ENCODE measurements at places on chromosomes 12 and 14.

DNA sequence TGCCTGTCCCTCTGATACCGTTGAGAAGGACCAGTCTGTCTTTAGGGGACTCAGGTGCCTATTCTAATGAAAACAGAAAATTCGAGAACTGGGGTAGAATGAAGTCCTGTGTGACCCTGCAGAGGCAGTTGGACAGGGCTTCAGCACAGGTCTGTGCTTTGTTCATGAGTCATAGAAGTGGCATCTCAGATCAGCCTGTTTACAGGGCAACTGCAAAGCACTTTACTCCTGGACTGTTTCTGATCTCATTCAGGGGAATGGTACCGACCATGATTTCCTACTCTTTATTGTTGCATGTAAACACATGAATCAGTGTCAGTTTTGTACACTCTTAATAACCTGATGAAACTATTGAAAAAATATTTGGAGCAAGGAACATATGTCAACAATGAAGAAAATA, 1517.0 kb downstream of the AACS start:
- DNase-seq: no peak

DNA sequence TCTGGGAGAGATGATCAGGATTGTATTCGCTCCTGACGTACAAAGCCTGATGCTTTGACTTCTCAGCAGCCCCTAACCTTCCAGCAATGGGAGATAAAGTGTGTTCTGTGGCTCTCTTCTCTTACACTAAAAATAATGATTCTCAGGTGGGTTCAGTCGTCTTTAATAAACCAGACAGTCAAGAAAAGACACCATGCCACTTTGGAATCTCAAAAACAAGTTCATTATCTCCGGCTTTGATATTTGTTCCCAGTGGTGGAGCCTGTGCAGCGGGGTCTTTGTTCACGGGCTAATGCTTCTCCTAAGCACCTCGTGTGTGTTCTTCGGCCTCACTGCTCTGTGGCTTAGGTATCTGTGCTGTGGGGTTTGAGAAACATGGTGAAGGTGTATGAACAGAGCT, 1.6 kb downstream of the ACVR1B start:
- no peak for DNase-seq

DNA sequence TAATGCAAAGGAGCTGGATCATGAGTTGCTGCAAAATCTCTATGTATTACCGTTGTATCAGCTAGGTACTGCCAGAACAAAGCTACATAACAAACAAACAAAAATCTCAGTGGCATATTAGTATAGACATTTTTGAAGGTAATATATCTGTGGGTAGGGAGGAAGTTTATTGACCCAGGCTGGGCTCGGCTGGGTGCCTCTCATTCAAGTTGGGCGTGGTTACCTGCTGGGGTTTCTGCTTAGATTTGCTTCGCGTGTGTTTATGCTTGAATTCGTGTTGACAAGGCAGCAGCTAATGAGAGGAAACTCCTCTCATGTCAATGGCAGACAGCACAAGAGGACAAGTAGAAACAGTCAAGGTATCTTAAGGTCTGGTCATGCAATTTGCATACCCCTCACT, 520.7 kb downstream of the SOX5 start:
- DNase-seq: no peak

DNA sequence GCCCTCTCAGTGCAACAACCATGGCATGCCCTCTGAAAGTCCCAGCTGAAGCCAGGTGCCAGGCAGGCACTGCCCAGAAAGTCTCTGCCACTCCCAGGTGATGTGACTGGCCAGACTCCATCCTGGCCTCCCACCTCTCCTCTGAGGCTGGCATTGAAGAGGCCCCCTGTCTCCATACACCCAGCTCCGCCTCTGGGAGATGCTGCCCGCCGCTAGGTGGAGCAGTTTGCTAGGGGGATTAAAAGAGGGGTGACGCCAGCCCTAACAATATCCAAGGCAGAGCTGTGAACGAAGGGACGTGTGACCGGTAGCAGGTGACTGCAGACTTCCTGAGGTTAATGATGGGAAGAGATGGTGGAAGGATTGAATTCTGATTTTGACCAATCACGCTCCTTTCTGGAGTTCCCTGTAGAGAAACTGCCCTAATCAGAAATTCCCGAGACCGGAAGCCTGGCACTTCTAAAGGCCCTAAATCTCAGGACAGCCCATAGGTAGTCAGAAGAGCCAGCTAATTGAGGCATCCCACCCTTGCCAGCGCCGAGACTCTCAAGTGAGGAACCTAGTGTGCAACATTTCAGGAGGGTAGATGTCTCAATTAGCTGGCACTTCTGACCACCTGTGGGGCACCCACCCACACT, 8.3 kb upstream of the PLEK2 start:
- peak; percentile 66 for DNase-seq

DNA sequence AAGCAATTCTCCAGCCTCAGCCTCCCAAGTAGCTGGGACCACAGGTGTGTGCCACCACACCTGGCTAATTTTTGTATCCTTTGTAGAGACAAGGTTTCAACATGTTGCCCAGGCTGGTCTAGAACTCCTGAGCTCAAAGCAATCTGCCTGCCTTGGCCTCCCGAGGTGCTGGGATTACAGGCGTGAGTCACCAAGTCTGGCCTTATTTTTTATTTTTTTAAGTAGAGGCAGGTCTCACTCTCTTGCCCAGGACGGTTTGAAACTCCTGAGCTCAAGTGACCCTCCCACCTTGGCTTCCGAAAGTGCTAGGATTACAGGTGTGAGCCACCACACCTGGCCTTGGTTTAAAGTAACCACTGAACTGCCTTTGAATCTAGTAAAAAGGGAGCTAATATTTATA, 56.8 kb downstream of the SPPL3 start:
- DNase-seq: no peak

GRCh38 chr12:87140262-87140661, 884.1 kb upstream of the MGAT4C start:
- no peak for DNase-seq

DNA sequence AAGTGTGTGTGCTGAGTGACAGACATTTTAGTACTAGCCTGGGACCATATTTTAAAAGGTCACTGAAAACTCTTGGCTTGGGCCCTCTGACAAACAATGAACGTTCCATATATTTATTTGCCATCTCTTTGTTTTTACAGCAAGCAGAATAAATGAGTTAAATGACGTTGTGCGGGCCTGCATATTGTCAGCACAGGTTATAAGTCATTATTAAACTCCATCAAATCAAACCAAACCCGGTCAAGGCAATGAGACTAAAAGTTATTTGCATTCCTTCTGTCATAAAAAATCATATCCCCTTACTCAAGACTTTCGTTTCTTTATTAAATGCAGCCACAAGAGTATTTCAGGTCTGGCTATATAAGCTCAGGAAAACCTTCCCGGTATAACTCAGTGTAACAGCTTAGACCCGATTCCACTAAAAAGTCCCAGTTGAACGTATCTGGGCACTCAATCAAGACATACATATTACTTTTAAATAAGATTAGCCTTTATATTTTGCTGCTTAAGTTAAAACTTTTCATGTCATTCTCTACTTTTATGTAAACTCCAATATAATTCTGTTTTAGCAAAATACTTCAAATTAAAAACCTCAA, 84.9 kb downstream of the DICER1 start:
- DNase-seq: no peak

DNA sequence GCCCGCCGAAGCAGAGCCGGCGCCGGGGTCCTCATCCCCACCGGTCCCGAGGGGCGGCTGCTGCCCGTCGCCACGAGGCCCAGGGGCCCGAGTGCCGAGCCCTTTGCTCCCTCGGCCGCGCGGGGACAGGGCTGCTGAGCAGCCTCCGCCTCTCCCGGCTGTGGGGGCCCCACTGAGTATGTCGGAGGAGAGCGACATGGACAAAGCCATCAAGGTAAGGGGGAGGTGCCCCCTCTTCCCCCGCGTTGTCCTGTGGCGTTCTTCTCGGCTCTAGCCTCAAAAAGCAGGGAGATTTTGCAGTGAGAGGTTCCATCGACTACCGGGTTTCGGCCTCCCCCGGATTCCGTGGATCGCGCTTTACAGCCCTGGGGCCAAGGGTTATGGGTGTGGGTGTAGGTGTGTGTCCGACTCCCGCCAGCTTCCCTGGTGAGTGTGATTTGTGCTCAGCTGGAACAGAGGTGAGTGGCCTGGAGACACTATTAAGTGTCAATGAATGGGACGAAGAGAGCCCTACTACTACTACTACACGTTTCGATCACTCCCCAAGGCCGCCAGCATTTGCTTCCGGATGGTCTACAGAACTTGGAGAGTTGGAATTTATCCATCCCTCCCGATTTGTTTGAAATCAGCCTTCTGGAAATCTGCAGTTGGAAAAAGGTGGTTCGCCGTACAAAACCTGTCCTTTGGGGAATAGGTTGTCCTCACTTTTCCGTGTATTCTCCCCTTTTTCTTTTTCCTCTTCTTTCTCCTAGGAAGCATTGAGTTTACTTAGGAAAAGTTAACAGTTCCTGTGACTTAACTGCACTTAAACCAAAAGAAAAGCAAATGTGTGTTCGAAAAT, 748 bp downstream of the MAPKAPK5 start:
- DNase-seq: peak; percentile 45

DNA sequence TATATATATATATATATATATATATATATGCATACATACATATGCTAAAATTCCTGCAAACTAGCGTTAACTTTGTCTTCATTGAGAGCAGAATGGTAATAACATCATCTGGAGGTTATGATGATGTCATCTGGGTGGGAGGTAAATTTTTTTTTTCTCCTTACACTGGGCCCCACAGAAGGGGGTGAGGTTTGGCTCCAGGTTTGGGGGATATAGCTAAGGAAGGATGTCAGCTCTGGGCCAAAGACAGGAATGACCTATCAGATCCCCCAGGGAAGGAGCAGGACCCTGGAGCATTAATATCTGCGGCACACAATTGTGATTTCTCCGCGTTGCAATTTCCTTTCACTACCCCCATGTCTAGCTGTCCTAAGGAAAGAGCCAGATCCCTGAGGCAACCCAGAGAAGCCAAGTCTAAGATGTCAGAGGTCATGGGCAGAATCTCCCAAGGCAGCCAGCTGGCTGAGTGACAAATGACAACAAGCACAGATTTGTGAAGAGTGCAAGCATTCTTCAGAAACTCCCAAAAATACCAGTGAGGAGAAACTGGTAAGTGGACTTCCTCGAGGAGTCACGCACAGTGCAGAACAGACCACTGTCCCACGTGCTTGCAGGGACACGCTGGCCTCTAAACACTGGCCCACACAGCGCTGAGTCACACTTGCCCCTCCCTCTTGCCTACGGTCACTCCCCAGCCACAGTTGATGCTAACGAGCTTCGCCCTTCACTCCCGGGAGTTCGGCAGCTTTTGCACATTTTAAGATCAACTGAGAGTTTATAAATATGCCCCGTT, 9.9 kb downstream of the UBC start:
- DNase-seq: peak; percentile 51

DNA sequence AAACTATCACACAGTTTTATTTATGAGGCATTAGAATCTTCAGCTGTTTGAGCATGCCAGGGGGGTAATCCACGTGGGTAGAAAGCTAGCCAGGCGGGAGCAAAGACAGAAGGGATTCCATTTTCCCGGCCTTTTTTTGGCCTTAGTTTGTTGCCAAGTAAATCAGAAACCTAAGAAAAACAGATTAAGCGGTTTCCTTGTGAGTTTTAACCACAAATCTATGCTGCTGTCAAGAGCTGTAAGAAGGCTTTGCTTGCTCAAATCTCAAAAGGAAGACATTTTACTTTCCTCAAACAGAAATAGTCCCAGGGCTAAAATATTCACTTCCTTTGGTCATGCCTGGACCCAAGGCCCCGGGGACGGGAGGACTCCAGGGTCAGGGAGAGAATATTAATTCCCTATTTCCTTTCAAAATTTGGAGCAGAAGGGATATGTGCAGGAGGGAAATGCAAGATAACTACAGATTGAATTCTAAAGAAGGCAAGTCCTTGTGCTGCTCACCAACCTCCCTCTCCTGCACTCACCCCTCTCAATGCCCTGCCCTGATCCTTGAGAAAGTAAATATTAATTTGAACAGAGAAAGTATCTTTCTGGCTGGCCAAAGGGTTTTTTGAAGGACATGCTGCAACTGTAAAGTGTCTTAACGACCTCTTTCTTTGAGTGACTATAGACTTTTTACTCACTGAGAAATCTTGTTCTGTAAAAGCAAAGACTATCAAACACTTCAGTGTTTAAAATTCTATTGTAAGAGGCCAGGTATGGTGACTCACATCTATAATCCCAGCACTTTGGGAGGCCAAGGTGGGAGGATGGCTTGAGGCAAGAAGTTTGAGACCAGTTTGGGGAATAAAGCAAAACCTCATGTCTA, 75.7 kb downstream of the HSD17B6 start:
- DNase-seq: no peak

DNA sequence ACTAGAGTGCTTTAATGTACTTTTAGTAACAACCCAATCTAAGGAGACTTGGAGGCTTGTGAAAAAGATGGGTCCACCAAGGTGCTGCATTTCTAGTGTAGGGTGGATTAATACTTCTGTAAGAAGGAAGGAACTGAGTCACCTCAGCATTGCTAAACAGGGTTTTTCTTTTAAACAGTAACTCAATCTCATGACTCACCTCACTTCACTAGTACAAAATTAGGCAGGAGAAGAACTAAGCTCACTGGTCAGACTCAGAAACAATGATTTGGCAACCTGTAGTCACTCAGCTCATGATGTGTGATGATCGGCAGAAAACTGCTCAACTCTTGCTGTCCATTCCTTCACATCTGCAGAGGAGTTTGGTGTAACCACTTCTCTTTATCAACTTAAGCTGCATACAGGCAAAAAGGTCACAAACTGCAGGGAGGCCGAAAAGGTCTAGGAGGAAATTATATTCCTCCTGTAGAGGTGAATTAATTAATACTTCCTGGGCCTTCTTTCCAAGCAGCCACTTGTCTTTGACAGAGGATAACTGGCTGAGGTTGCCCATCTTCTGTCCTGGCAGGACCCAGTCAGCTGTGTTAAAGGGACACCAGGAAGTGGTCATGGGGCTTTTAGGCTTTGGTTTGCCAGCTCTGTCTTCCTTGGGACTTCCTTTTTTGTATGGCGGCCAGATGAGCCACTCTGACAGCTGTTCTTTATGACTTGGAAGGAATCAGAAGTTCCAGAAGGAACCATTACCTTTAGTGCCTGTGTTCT, 466.9 kb downstream of the FUT8 start:
- DNase-seq: no peak
